ENCODE measurements at places on chromosomes 12 and 14. TPM values are rescaled to one million over a fixed set of nuclear protein-coding genes. Genes with fewer than 3 reads are reported as not detected.

DNA sequence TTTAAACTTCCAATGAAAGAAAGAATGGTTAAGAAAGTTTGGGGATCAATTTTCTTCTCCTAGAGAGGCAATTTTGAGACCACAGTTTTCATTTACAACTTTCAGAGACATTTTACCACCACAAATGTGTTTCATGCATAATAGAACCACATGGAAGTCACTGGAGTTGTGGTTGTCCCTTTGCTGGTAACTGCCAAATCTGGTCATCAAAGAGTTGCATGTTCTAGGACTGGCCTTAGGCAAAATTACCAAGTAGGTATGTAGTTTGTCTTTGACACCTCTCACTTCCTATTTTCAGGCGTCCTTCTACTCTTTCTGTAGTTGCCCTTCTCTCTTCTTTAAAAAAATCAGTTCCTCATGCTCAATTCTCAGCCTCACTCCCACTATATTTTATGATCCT, 54.3 kb upstream of the TMX1 start:
- no peaks in the 10 kb centered on the region for H3K4me1 ChIP-seq
- no peaks in the 10 kb centered on the region for H3K36me3 ChIP-seq
- peaks cover 3% of the 10 kb centered on the region for H3K27me3 ChIP-seq
- no peak overlapping the region for H3K4me3 ChIP-seq
- no peak overlapping the region for H3K27ac ChIP-seq

DNA sequence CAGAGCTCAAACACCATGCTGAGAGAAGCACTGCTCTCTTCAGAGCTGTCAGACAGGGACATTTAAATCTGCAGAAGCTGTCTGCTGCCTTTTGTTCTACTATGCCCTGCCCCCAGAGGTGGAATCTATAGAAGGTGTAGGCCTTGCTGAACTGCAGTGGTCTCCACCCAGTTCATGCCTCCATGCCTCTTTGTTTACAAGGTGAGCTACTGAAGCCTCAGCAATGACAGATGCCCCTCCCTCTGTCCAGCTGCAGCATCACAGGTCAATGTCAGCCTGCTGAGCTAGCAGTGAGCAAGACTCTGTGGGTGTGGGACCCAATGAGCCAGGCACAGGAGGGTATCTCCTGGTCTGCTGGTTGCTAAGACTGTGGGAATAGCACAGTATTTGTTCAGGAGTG, 25.4 kb upstream of the CCDC198 start:
- no peaks in the 10 kb centered on the region for H3K27me3 ChIP-seq
- no peak overlapping the region for H3K27ac ChIP-seq
- no peaks in the 10 kb centered on the region for H3K4me1 ChIP-seq
- H3K36me3 ChIP-seq: no peaks in the 10 kb centered on the region
- no peak overlapping the region for H3K4me3 ChIP-seq

GRCh38 chr12:69570000-69570516, 15.2 kb upstream of the CCT2 start:
- no peak overlapping the region for H3K27ac ChIP-seq
- no peaks in the 10 kb centered on the region for H3K27me3 ChIP-seq
- no peak for DNase-seq

DNA sequence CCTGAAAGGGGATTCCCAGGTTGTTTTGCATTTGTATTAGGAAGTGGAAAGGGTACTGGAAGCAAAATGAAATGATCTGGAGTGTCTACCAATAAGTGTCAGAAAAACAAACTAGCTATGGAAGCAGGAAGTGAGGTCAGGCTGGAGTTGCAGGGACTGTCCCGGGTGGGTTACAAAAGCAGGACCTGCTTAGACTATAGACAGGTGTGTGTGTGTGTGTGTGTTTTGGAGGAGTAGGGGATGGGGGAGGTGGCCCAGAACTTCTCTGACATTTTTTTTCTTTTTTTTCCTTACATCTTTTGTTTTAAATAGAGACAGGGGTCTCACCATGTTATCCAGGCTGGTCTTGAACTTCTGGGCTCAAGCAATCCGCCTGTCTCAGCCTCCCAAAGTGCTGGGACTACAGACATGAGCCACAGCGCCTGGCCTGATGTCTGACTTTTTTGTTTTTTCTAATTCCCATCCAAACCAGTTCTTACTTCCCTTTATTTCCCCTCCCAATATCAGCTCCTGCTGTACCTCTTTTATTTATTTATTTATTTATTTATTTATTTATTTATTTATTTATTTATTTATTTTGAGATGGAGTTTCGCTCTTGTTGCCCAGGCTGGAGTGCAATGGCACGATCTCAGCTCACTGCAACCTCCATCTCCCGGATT, 512 bp upstream of the RND1 start:
- H3K27me3 ChIP-seq: peaks cover 24% of the 10 kb centered on the region
- no peaks in the 10 kb centered on the region for H3K36me3 ChIP-seq
- H3K4me1 ChIP-seq: peaks cover 22% of the 10 kb centered on the region
- DNase-seq: no peak
- peak overlapping the region; percentile 79 for H3K27ac ChIP-seq

DNA sequence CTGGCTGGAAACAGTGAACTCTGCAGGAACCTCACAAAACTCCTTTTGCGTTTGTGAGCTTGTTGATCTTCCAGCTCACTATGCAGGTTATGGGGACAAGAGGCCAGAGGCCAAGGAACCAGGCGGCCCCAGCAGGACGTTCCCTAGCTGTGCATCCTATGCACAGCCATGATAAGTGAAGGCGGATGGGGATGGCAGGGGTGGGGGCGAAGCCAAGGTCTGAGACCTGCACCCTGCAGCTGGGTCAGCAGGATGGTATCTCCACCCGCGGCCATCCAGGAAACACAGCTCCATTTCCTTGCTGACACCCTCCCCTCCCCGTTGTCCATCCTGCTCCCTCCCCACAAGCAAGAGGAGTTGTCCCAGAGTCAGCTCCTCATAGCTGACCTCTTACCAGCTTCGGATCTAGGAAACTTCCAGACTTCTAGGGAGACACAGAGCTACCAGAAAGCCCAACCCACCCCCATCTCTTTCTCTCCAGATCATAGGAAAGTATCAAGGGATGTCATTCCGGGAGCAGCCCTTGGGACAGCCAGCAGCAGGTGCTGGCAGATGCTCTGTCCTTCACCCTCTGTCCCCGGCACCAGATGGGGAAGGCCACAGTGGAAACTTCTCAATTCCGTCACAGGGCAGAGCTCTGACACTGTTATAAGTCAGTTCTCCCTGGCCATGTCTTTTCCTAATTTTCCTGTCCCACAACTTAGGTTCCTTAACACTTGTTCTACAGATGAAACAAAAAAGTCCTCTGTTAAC, 9.4 kb downstream of the ZBTB39 start:
- H3K4me1 ChIP-seq: peaks cover 37% of the 10 kb centered on the region
- no peak overlapping the region for H3K4me3 ChIP-seq
- DNase-seq: no peak
- no peak overlapping the region for H3K27ac ChIP-seq

DNA sequence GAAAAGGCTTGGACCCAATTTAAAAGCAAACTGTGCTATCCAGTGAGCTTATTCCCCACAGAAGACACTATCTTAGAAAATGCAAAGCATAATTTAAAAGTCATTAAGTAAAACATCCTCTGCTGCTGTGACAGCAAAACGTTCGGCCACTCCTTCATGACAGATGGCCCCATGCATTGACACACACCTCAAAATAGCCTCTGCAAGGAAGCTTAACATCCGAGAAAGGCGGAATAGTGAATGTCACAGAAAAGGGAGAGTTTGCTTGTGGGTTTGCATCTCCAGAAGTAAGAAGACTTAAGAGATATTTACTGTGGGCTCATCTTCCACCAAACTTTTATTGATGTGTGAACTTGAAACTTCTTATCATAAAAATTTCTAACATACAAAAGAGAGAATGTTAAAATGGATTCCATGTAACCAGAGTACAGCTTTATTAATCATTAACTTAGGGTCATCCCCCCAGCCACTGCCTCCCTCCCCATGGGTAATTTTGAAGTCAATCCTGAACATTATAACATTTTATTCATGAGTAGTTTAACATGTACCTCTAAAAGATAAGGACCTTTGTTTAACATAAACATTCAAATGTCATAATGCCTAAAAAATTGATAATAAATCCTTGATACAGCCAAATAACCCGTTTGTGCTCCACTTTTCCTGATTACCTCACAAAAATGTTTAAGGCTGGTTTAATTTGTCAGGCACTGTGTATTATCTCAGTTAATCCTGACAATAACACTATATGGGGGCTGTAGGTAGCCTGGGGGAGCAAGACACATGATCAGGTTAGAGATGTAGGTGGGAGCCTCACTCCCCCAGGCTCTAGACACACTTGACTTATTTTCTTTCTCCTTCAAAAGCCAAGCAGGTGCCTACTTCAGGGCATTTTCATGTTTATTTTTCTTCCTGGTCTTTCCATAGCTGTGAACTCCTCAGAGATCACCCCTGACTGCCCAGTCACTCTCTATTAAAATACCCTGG, 119.7 kb upstream of the TMCC3 start:
- H3K36me3 ChIP-seq: no peaks in the 10 kb centered on the region
- H3K27me3 ChIP-seq: peaks cover 46% of the 10 kb centered on the region
- peaks cover 2% of the 10 kb centered on the region for H3K4me1 ChIP-seq
- H3K27ac ChIP-seq: no peak overlapping the region
- DNase-seq: no peak

SMAGP gene
- 3.4 TPM for total RNA-seq

FITM1 gene
- total RNA-seq: 0.91 TPM

SSTR1 gene
- total RNA-seq: not detected

CABP1 gene
- total RNA-seq: not detected
